Astrocyte of the cerebellum (primary cell): ENCODE measurements at places on chromosomes 2 and 18.

- no peak for DNase-seq
These were observed 80.1 kb downstream of the EML4 start for GRCh38 chr2:42249284-42249683.

GRCh38 chr2:1047485-1047884, 96.8 kb downstream of the SNTG2 start:
- DNase-seq, result no peak

- no peak for DNase-seq
These were observed 15.6 kb upstream of the GPBAR1 start for GRCh38 chr2:218245214-218245613.

- no peak for DNase-seq
These were observed 801.8 kb downstream of the CCDC85A start for GRCh38 chr2:56985609-56986008.

GRCh38 chr2:100483895-100484294, 13.6 kb downstream of the NMS start:
- DNase-seq, result no peak

GRCh38 chr18:48840491-48840877, 110.3 kb downstream of the SMAD7 start:
- DNase-seq, result no peak

DNA sequence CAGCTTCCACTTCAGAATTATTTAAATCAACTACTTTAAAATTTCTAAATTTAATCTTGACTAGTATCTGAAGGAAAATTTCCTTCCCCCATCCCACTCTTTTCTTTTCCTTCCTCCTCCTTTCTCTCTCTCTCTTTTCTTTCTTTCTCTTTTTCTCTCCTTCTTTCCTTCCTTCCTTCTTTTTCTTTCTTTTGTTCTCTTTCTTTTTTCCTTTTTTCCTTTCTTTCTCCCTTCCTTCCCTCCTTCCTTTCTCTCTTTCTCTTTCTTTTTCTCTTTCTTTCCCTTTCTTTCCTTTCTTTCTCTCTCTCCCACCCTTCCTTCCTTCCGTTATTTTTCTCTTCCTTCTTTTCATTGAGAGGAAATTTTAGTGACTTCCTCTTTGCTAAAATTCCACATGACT, 132.0 kb upstream of the CDH19 start:
- no peak for DNase-seq

DNA sequence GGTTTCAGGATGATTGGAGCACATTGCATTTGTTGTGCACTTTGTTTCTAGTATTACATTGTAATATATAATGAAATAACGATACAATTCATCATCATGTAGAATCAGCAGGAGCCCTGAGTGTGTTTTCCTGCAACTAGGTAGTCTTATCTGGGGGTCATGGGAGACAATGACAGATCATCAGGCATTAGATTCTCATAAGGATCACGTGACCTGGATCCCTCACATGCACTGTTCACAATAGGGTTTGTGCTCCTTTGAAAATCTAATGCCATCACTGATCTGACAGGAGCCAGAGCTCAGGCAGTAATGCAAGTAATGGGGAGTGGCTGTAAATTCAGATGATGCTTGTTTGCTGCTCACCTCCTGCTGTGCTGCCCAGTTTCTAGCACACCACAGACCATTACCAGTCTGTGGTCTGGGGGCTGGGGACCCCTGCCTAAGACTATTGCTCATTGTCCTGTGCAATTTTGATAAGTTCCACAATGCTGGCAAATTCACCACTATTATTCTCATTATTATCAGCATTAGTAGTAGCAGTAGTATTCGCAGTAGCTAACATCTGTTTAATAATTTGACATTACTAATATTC, 428.7 kb upstream of the TNP1 start:
- DNase-seq, result no peak

DNA sequence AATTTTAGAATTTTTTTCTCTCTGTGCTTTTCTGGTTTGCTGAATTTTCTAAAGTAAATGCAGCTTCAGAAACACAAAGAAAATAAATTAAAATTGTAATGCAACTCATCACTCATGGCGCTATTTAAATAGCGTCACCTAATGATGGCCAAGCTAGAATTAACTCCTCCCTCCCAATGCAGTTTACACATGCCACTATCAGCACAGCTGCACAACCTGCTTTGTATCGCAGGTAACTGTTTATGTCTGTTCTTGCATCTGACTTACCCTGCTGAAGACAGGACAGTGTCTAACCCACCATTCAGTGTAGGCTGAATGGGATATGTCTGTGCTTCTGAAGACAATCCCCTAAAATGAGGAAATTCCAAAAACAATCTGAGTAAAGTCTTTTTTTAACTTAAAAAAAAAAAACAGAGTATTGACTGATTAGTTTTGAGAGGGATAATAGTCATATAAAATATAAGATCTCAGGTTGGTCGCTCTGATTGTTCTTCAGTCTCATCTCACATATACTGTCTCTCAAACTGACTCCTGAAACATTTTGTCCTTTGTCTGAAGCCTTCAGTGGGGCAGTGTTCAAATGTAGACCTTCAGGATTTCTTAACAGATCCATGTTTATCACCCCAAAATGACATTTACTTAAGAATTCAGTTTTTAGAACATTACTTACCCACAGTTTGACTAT, 271.4 kb downstream of the ZEB2 start:
- no peak for DNase-seq

DNA sequence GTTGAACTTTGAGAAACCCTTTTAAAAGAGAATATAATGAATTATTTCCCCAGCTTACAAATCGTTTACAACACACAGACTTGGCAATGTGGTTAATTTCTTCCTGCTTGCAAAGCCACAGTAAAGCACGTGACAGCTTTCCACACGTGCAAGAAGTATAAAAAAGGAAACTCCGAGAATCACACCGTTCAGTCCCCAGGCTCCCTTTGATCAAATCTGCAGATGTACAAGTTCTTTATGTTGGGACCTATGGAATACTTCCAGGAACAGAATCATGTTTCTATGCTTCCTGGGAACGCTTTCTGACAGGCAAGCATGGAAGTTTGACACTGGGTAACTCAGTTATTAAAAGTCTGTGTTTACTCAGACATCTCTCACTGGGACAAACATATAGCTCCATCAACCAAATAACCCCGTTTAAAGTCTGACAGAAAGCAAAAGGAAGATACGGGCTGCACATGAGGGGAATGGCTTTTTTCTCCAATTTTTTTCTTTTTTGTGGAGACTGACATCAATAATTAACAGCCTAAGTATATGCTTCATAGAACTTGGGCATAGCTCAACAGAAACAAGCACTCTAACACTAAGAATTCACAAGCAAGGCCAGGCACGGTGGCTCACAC, 134.8 kb downstream of the EIPR1 start:
- no peak for DNase-seq

GRCh38 chr2:112768432-112768831, 4.0 kb upstream of the CKAP2L start:
- DNase-seq, result no peak

GRCh38 chr2:124514236-124514635, 489.1 kb downstream of the CNTNAP5 start:
- DNase-seq, result no peak

DNA sequence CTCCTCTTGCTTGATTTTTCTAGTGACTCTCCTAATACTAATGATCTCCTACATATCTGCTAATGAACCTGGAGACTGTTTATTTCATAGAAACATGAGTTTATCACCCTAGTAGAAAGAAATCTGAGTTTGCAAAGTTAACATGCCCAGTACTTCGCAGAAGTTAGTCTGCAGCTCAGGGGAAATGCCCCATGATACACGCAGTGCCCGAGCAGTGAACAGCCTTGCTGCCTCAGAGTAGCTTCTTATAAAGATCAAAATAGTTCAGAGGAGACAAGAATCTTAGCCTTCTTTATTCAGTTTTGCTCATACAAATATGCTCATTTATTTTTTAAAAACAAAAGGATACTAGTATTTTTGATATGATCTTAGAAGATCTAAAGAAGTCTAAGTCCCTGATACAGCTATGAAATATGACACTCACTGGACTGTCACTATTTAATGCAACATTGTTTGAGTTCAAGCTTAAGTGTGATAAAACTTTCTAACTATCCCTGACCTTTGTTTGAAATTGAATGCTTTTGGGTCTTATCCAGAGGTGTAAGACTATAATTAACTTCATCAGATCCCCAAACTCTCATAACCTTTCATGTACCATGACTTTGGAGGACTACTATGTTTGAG, 20.5 kb downstream of the FRZB start:
- DNase-seq, result no peak

GRCh38 chr2:238380785-238381184, 45.9 kb upstream of the ASB1 start:
- peak; percentile 11 for DNase-seq

GRCh38 chr18:67621049-67621713, 104.7 kb upstream of the DSEL start:
- no peak for DNase-seq

DNA sequence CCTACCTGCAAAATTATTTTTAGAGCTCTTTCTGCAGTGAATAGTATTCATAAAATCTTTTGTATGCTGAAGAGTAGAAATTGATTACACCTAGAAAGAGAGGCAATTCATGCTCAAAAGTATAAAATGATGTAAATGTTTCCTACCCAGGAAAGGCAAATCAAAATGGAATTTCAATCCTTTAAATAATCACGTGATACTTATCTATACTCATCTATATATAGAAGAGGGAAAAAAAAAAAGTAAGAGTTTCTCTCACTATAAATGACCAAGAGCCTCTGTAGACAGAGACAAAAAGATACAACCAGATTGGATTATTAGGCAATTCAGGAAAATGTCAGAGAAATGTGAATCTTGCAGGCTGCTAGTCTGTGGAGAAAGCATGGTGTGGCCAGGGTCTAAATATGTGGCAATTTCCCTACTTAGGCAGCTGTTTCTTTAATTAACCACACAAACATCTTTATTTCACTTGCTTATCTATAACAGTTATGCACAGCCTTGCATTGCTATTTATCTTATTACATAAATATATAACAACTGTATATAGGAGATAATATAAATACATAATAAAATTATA, 39.5 kb downstream of the METTL8 start:
- DNase-seq, result no peak

- DNase-seq, result no peak
These were observed 82.6 kb upstream of the TXNDC2 start for GRCh38 chr18:9803063-9803697.

DNA sequence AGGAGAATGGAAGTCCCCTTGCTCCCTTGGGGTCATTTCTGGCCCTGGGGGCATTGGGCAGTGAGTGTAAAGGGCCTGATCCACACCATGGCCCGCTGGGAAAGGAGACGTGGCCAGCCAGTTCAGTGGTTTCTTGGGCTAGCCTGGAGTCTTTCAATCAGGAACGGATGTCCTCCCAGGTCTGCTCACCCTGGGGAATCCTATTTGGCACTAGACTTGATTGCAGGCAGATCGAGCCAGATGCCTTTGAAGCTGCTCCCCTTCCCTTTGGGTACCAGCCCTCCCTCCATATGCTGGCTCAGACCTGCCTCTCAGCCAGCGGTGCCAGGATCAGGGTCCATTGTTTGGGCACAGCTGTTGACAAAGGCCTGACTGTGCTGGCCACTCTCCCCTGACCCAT, 11.0 kb downstream of the FBLN7 start:
- no peak for DNase-seq

GRCh38 chr2:47203995-47204394, 48.9 kb upstream of the STPG4 start:
- DNase-seq, result no peak

DNA sequence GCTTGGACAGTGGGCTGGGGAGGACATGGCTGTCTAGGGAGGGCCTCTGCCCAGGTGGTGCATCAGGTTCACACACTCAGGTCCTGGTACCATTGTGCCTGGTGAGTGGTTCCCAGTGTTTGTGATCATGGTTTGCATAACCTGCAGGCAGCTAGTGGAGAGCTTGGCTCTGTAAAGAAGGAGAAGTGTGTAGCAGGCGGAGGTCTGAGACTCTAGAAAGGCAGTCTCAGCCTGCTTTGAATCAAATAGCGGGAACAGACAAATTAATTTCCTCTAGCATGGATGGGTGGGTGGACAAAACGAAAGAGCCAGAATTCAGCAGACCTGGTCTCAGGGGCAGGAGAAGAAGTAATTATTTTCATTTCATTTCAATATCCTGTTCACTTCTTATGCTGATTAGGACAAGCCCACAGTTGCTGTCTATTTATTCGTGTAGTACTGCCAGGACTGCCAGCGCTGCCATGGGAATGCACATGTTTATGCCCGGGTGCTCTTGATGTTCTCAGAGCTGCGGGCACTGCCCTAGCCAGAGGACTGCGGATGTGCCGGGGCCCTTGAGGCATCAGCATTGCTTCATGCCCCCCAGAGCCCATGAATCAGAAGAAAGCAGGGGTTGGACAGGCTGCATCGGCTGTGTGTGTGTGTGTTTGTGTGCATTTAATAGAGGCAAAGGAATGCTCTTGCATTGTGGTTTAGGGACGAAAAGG, 45.4 kb upstream of the DLX2 start:
- no peak for DNase-seq

DNA sequence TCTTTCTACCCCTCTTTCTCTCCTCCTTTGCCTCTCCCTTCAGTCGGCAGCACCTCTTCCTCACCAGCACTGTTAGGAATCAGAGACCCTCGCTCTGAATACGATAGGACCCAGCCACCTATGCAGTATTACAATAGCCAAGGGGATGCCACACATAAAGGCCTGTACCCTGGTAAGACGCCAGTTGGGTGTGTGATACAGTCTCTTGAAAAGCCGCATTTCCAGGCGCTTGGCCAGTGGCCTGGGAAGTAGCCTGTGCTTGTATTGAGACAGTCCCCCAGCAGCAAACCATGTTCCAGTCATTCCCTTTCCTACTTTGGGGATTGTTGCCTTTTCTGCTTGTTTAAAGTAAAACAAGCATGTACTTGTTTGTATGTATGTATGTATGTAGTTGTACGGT, 118.4 kb upstream of the DAPL1 start:
- no peak for DNase-seq

DNA sequence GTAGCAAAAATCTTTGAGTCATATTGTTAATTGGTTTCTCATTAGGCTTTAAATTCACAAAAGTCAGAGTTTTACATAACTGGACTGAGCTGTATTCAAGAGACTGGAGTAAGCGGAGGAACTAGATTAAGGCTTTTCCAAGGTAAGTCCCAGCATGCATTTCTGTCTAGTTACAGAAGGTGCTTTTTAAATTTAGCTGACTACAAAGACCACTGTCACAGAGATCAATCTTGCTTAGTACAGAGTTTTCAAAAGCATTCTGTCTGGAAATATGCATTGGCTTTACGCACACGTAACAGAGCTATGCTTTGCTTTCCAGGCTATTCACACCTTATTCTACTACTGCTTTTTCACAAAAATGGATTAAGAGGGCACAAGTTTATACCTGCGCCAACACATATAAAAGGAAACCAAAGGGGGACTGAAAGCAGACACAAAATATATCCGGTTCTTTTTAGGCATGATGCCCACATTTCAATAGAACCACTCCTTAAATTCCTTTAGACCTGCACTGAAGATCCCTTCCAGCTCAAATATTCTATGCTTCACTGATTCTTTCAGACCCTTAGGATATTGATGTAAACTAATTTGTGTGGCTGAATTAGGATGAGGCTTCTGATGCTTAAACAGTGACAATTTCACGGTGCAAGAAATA, 560.7 kb upstream of the CRIM1 start:
- no peak for DNase-seq

GRCh38 chr2:62197011-62197924, 1.4 kb downstream of the B3GNT2 start:
- DNase-seq, result no peak
